ENCODE measurements at places on chromosomes 2 and 18.

- no peak for DNase-seq
Measured at GRCh38 chr2:110910423-110910822, 178.1 kb downstream of the ACOXL start.

DNA sequence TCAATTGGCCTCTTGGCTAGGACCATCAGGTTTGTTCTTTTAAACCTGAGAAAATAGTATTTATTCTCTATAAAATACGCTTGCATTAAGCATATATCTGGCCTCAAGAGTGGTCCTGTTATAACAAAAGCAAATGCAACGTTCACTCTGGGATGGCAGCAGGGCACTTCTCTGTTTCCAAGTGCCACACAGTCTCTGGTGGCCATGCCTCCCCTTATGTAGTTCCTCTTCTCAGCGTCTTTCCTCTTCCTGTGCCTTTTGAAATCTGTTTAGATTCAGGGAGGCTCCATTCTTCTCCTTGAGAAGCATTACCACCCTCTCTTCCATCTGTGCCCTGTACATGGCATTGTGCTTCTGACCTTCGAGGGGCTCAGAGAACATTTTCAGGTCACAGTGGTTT is 51.9 kb downstream of the TSHZ1 start:
- no peak for DNase-seq

- DNase-seq, result no peak
Measured at GRCh38 chr2:69255760-69256159, 131.3 kb downstream of the GFPT1 start.

GRCh38 chr2:146258071-146258470 is 1586.8 kb upstream of the ACVR2A start:
- DNase-seq, result no peak

- no peak for DNase-seq
Measured at GRCh38 chr18:59848002-59848401, 51.8 kb upstream of the PMAIP1 start.

DNA sequence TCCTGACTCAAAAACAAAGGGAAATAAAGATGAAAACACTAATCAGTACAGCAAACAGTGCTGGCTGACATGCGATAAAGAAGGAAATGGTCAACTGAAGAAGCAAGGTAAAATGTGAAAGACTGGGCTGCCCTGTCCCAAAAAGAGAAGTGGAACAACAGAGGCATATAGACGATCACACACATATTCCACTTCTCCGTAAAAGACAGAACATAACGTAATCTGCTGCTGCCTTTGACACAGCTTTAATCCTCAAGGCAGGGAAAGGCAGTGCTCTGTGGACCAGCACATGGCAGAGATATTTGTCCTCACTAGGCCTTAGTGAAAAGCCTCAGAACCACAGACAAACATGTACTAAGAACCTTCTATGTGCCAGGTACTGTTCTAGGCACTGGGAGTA is 24.3 kb upstream of the REL start:
- DNase-seq, result no peak

DNA sequence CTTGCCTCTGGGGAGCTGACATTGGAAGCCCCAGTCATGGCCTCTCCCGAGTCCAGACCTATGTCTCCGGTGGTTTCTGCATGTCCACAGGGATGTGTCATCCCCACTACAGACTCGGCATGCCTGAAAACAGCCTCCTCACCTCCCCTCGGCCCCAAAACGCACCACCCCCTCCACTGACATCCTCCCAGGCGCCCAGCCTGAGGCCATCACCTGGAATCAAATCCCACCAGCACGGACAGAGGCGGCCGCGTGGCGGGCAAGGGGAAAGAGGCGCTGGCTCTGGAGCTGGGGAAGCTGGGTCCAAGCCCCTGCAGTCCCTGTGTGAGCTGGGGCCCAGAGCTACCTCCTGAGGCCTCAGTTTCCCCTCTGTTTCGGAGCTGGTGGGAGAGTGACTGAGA is 69.9 kb upstream of the SMAD7 start:
- DNase-seq, result no peak

- no peak for DNase-seq
Measured at GRCh38 chr2:217717646-217718045, 285.1 kb downstream of the TNS1 start.

DNA sequence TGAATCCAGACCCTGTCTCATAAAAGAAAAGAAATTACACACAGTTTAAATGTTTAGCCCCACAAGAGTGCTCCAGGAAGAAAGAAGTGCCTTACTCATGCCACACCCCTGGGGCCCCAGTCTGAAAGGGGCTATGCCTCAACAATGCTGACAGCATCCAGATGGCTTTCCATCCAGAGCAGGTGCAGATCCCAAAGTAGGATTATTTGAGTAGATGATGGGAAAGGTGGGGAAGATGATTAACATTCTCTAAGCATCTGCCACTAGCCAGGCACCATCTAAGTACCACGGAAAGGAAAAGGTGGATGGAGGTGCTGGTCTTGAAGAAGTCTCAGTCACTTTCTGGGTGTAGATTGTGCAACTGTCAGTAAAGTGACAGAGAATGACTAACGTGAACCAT is 16.3 kb downstream of the DPYSL5 start:
- DNase-seq, result no peak

- no peak for DNase-seq
Measured at GRCh38 chr2:224127871-224128501, 88.9 kb upstream of the SERPINE2 start.

- no peak for DNase-seq
Measured at GRCh38 chr18:29556070-29556469, 1379.1 kb upstream of the CDH2 start.

DNA sequence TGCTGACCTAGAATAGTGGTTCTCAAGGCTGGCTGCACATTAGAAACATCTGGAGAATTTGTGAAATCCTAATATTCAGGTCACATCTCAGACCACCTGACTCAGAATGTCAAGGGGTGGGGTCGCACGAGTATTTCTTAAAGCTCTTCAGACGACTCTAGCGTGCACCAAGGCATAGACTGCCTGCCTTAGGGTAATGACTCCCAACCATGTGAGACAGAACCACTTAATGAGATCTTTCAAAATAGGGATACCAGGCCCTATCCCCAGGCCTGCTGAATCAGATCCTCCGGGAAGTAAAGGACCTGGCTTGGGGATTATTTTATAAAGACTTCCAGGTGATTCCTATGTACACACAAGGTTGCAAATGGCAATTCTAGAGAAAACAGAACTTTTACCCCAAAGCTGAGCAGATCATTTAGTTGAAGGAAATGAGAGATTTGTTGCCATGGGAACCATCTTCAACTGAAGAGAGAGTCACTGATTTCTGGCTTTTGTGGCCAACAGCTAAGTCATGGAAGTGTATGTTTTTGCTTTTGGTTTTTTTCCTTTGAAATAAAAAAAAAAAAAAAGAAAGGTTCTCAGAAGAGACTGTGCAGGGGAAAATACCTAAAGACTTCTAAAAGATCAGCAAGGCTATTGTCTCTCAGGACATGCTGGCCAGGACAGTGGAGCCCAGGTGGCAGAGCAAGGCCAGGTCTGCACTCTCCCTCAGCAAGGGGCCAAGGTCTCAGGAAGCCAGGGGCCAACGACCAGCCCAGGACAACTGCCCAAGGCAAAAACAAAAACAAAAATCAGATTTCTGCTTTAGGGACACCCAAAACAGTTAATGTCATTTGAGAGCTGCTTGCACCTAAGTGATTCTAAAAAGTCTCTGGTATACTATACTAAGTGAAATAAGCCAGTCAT is 15.3 kb upstream of the LOXHD1 start:
- DNase-seq, result no peak

DNA sequence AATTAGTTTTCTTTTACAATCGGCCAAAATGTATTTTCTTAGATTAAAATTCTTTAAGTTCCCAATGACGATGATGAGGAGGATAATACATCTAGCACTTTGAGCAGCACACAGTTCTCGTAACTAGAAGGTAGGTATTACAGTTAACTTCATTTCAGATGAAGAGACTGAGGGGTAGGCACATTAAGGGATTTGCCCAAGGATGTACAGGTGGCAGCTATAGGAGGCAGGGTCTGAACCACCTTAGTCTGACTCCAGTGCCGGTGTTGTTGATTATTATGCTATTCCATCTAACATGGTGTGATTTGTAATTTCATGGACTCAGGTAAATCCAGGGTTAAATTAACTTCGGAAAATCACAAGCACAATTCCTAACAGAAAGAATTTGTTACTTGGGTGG is 1.1 kb downstream of the CD28 start:
- no peak for DNase-seq

DNA sequence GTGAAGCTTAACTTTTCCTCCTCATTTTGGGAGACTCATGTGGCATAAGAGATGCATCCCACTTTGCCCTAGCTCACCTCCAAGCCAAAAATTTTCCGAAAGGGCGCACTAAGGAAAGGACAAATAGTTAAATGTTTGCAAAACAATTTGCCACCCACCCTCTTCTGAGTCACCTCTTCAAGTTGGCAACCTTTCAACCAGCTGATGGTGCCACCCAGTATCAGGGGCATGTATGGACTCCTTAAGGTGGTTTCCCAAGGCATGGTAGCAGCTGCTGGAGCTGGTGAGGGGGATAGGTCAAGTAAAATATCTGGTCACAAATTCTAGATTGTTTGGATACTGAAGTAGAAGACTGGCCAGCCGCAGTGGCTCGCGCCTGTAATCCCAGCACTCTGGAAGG is 17.2 kb upstream of the ITGAV start:
- DNase-seq, result no peak

DNA sequence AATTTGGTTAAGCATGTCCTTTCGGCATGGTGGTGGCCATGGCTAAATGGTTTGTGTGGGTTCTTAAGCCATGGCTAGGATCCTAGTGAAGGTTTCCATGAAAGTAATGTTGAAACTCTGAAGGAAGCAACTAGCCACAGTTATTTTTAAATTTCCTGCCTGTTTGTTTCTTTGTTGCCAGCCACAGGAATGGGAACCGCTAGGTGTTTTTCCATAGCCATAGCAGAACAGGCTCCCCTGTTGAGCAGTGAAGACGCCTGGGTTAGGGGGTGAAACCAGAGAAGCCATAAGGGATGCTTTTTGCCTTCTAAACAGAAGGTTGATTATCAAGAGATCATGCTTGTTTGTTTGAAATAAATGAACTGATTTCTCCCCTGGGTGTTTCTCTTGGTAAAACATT is 60.1 kb upstream of the CHMP1B start:
- DNase-seq, result no peak

- no peak for DNase-seq
Measured at GRCh38 chr2:39546937-39547336, 109.9 kb upstream of the MAP4K3 start.

- peak; percentile 1 for DNase-seq
Measured at GRCh38 chr18:48011926-48012465, 81.5 kb upstream of the SMAD2 start.

GRCh38 chr18:24913507-24914170 is 438.3 kb downstream of the ZNF521 start:
- no peak for DNase-seq

- DNase-seq, result no peak
Measured at GRCh38 chr2:114968748-114969400, 526.4 kb downstream of the DPP10 start.

DNA sequence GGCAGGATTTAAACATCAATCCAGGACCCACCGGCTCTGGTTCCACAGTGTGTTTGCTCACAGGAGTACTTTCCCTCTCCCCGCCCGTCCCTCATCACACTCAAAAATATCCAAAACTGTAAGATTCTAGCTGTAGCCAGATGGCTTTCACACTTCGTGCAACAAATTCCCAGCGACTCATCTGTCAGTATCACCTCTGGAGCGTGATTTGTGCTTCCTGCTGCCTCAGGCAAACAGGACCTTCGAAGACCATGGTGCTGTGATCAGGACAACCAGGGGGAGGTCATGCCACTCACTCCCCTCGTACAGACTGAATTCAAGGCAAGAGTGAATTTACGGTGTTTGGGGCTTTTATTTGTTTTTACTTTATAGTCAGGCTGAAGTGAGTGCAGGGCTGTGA is 154.5 kb upstream of the PID1 start:
- DNase-seq, result no peak

DNA sequence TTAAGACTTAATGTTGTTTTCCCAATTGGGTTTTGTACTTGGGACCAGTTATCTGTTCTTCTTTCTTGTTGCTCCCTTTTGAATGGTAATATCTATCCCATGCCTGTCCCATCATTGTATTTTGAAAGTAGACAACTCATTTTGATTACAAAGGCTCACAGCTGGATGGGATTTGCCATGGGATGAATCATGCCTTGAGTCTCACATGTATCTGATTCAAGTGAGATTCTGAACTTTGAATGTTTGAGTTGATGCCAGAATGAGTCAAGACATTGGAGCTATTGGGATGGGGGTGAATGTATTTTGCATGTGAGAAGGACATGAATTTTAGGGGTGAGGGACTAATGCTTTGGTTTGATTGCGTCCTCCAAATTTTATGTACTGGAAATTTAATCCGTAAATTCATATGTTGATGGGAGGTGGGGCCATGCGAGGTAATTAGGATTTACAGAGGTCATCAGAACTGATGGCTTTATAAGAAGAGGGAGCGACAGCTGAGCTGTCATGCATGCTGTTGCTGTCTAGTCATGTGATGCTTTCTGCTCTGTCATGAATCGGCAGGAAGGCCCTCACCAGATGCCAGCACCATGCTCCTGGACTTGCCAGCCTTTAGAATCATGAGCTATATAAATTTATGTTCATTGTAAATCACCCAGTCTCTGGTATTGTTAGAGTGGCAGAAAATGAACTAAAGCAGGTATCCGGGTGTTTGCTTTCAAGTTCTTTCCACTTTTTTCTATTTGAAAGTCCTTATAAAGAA is 741.3 kb upstream of the RAB6C start:
- no peak for DNase-seq

GRCh38 chr2:48873666-48874065 is 118.1 kb upstream of the LHCGR start:
- DNase-seq, result no peak

DNA sequence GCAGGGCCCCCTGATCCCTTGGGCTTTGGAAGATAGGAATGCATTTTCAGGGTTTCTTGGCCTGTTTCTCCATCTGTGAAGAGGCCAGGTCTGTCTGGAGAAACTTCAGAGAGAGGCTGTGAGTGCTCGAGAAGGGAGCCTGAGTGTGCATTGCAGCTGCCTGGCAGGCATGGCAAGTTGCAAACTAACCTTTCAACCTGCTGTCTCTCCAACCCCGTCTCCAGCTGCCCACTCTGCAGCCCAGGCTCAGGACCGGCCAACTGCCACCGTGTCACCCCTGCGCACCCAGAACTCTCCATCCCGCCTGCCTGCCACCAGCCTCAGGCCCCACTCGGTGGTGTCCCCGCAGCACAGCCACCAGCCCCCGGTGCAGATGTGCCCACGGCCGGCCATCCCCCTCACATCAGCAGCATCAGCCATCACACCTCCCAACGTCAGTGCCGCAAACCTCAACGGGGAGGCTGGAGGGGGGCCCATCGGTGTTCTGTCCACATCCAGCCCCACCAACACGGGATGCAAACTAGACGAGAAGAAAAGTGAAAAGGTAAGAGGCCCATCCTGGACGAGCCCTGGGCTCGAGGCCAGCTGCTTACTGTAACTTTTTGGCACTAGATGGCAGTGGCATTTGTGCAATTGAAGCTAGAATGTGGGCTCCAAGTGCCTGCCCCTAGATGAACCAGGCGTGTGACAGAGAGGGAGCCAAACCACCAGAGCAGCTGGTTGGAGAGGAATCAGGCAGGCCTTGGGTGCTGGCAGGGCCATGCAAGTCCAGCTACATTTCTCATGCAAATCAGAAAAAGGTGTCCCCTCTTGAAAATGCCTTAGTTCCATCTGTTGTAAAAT is 164.6 kb downstream of the SEPTIN10 start:
- no peak for DNase-seq

- no peak for DNase-seq
Measured at GRCh38 chr18:76615065-76615733, 120.2 kb upstream of the ZNF516 start.

GRCh38 chr18:46035696-46036680 is 36.1 kb downstream of the PSTPIP2 start:
- DNase-seq, result no peak

- DNase-seq, result peak; percentile 65
Measured at GRCh38 chr18:58611395-58612131, 17.3 kb downstream of the ALPK2 start.

- DNase-seq, result no peak
Measured at GRCh38 chr2:35298493-35298892, 1057.1 kb upstream of the CRIM1 start.

Measured in WTC11 (cell line).